CD4-positive, alpha-beta T cell treated with Interleukin-17A for 4 hours (primary cell): ENCODE measurements at places on chromosomes 7 and 10.

DNA sequence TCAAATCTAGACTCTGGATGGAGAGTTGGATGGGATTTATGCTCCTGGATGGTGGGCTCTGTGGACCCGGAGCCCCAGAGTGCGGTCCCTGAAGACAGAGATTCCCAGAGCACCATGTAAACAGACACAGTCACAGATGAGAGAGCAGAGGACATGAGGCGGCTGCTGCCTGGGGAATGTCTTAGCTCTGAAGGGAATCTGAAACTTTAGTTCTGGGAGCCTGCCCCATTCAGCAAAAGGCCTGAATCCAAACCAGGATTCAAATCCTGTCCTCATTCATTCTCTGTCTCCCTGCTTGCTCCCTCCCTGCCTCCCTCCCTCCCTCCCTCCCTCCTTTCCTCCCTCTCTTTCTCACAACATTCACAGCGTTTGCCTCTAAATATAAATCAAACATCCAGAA lies 49.5 kb upstream of the CALD1 start:
- no peak for DNase-seq

DNA sequence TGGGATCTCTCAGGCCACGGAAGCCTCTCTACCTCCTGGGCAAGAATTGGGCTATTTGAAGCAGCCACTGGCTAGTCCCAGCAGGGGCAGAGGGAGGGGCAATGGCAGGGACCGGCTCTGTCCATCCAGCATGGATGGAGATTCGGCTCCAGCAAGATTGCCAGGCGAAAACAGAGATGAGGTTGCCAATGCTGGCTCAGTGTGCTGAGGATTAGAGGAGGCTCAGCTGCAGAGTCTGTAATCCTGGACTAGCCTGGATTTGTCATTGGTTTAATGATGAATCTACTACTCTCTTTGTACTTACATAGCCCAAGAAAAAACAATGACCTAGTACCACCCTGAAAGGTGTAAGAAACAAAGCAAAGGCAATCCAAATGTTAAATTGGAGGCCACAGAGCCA lies 112.2 kb upstream of the PDCD4 start:
- DNase-seq, result no peak

DNA sequence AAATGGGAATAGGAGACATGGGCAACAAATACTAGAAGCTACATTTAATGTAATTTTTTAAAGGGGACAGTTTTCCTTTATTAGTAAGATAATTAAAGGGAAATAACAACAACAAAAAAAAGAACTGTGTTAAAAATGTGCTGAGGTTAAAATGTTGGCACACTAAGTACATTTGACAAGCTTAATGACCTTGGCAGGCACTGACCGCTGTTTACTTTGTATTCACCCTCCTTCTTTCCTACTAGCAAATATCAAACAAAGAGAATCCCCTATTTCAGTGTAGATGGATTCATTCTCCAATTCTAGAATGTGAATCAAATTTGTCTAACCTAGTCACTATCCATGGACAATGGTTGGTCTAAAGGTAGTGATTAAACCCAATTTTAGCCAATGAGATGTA lies 77.5 kb upstream of the TOMM7 start:
- no peak for DNase-seq

- no peak for DNase-seq
These were observed 583.3 kb upstream of the SORCS1 start for GRCh38 chr10:107747851-107748250.

DNA sequence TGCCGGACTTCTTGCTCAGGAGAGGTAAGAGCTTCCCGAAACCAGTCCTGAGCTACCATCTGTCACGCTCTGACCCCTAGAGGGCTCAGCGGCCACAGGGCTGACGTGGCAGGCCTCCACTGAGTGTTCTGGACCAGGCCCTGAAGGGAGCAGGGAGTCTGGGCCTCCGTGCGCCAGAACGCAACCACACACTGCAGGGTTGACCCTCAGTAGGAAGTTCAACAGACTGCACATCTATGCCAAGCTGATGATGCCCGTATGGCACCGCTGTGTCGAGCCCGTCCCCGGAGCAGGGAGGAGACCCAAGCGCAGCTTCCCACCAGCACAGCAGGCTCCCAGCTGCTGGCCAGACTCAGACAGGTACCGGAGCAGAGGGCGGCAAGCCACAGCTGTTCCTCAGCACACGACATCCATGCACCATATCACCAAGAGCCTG lies 39.2 kb downstream of the CAMK2B start:
- no peak for DNase-seq

DNA sequence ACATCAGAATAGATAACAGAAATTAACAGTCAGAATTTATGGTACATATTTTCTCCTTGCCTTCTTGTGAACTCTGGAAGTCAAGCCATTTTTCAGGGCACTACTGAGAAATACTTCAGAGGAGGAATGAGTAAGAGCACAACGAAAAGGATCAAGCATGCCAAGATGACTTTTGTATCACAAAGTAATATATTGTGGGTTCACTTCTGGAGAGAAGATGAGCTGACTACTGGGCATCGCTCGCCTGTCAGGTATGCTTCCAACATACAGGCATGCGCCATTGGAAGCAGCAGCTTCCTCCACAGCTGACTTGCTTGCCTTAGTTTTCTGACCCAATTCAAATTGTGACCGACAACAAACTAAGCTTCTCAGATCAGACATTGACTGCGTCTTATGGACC lies 137.3 kb downstream of the VTI1A start:
- no peak for DNase-seq

- no peak for DNase-seq
These were observed 46.2 kb downstream of the NEURL1 start for GRCh38 chr10:103539751-103540150.

- DNase-seq, result no peak
These were observed 64.0 kb downstream of the CLEC2L start for GRCh38 chr7:139587535-139587934.

- DNase-seq, result no peak
These were observed 2.6 kb upstream of the SP4 start for GRCh38 chr7:21425290-21425689.

- no peak for DNase-seq
These were observed 23.5 kb downstream of the YKT6 start for GRCh38 chr7:44224080-44224973.

GRCh38 chr7:149171892-149172533 lies 23.3 kb upstream of the ZNF282 start:
- DNase-seq, result no peak

DNA sequence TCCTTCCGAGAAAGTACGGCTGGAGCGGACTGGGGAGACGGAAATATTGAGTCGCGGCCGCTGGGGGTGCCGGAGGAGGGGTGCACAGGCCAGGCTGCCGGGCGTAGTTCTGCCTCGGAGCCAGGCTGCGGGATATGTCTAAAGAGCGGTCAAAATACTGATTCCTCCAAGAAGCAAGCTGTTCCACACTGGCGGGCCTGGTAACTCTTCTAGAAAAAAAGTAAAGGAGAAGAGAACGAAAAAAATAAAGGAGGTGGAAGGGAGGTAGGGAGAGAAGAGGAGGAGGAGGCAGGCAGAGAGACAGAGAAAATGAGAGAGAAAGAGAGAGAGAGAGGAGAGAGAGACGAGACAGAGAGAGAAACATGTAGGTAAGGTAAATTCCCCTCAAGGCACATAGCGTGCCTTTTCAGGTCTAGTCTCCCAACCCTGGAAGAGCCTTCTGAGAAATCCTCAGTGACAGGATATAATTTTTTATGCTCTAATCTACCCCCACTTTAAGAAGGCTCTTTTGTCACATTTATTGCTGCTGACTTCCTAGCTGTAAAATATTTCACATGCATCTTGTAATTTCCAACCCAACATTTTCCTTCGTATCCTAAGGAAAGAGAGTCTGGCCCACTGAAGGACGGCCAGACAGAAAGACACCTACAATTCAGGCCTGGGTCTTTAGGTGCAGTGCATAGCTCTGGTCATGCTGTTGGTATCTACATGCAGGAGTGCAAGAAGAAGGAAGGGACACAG lies 5.7 kb downstream of the DLX5 start:
- DNase-seq, result no peak

- no peak for DNase-seq
These were observed 144.2 kb upstream of the VSTM2A start for GRCh38 chr7:54397836-54398612.
